ENCODE measurements at places on chromosomes 16 and 17. TPM values are rescaled to one million over a fixed set of nuclear protein-coding genes. Genes with fewer than 3 reads are reported as not detected.

- peak overlapping the region; percentile 67 for H3K27ac ChIP-seq
- H3K36me3 ChIP-seq = no peaks in the 10 kb centered on the region
- H3K27me3 ChIP-seq = peaks cover 18% of the 10 kb centered on the region
- H3K4me1 ChIP-seq = no peaks in the 10 kb centered on the region
- H3K4me3 ChIP-seq = peak overlapping the region; percentile 70
These were observed 1.0 kb downstream of the MYO15B start for GRCh38 chr17:75588596-75589011.

The CCL16 gene
- not detected for total RNA-seq

- peak; percentile 43 for DNase-seq
- no peak overlapping the region for H3K27ac ChIP-seq
- no peak overlapping the region for H3K4me3 ChIP-seq
- H3K36me3 ChIP-seq = no peaks in the 10 kb centered on the region
- no peaks in the 10 kb centered on the region for H3K27me3 ChIP-seq
These were observed 282.2 kb downstream of the MAF start for GRCh38 chr16:79318143-79318899.

GRCh38 chr17:65629234-65629690 lies 67.8 kb upstream of the AXIN2 start:
- H3K4me3 ChIP-seq = no peak overlapping the region
- H3K27ac ChIP-seq = no peak overlapping the region
- H3K4me1 ChIP-seq = no peaks in the 10 kb centered on the region
- H3K36me3 ChIP-seq = no peaks in the 10 kb centered on the region

DNA sequence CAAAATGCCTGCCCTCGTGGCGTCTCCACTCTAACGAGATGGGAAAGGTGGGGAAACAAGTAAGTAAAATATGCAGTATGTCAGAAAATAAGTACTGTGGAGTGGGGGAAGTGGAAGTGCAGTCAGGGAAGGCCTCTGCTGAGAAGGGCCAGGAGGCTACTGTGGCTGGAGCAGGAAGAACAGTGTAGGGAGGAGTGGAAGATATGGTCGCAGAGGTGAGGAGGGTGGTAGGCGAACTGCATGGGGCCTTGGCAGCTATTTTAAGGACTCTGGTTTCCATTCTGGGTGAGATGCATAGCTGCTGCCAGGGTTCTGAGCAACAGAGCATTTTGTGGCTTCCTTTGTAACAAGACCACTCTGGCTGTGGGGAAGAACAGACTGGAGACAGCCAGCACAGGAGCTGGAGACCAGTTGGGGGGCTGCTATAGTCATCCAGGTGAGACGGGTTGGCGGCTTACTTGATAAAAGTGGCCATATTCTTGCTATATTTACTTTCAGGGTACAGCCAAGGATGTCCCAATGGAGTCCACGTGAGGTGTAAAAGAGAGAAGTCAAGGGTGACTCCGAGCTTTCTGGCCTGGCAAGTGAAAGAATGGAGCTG lies 42.6 kb downstream of the CYTH1 start:
- H3K27me3 ChIP-seq = no peaks in the 10 kb centered on the region
- H3K27ac ChIP-seq = peak overlapping the region; percentile 73
- peaks cover 65% of the 10 kb centered on the region for H3K4me1 ChIP-seq
- DNase-seq = no peak
- H3K4me3 ChIP-seq = no peak overlapping the region
- H3K36me3 ChIP-seq = no peaks in the 10 kb centered on the region

DNA sequence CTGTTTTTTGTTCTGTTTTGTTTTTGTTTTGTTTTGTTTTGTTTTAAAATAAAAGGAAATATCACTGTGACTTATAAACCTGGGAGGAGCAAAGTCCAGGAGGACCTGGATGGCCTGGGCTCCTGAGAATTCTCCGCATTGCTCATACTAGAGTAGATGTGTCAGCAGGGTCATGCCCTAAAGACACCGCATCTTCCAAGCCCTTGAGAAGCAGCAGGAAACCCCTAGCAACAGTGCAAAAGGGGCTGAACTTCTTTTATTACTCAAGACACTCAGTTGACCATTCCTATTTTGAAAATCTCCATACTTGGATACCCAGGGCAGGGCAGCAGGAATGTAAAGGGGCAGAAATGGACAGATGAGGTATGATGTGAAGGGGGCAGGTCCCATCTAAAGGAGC lies 51.8 kb downstream of the SYT17 start:
- H3K27ac ChIP-seq = no peak overlapping the region
- no peak overlapping the region for H3K4me3 ChIP-seq
- no peak for DNase-seq

- no peaks in the 10 kb centered on the region for H3K27me3 ChIP-seq
- H3K4me1 ChIP-seq = no peaks in the 10 kb centered on the region
- no peak overlapping the region for H3K27ac ChIP-seq
- no peak for DNase-seq
These were observed 334.8 kb downstream of the CBLN1 start for GRCh38 chr16:48946686-48947370.

The TBX4 gene
- total RNA-seq = not detected

GRCh38 chr17:7183433-7184090 lies 4.4 kb upstream of the ASGR1 start:
- H3K36me3 ChIP-seq = no peaks in the 10 kb centered on the region
- H3K4me1 ChIP-seq = no peaks in the 10 kb centered on the region
- H3K4me3 ChIP-seq = no peak overlapping the region
- H3K27ac ChIP-seq = no peak overlapping the region
- H3K27me3 ChIP-seq = peaks cover 8% of the 10 kb centered on the region
- DNase-seq = no peak

DNA sequence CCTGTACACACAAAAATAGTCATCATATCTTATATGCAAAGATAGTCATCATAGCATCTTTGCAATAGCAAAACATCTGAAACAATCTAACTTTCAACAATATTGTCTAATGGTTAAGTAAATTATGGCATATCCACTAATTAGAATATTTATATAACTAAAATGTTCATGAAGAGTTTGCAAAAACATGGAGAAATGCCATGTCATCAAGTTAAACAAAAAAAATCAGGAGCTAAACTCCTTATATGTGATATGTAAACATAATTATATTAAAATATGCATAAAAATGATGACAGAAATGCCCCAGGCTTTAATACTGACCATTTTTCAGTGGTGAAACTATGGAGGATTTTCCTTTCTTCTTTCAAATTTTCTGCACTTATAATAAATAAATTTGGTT lies 22.3 kb upstream of the XYLT1 start:
- DNase-seq = no peak
- H3K27ac ChIP-seq = no peak overlapping the region
- H3K4me1 ChIP-seq = no peaks in the 10 kb centered on the region
- H3K27me3 ChIP-seq = no peaks in the 10 kb centered on the region
- H3K36me3 ChIP-seq = no peaks in the 10 kb centered on the region

DNA sequence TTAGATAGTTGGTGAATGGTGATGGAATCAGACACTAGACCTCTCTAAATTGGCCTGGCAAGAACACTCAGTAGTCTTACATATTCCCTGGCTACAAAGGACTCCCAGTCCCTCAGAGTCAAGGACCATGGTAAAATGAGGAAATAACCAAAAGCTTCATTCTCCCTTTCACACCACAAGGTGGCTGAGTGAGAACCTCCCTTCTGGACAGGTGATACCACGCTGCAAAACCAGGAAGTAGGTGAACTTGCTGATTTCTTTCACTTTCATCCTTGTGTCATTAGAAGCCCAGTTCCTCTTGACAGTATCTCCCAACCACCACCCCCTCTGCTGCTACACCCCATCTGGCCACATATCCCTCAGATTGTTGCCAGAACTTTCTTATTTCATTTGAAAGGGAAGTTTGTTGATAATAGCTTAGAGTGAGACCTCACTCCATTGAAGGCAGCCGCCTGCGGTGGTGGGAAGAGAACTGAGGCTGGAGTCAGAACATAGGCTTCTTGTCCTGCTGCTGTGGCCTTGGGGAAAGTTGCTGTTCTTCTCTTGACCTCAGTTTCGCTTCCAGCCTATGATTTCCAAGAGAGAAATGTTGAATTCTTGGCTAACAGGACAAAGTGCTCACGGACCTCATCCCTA lies 290.6 kb upstream of the CCL2 start:
- no peak for DNase-seq
- no peaks in the 10 kb centered on the region for H3K36me3 ChIP-seq
- no peaks in the 10 kb centered on the region for H3K27me3 ChIP-seq
- no peak overlapping the region for H3K27ac ChIP-seq
- H3K4me3 ChIP-seq = no peak overlapping the region

DNA sequence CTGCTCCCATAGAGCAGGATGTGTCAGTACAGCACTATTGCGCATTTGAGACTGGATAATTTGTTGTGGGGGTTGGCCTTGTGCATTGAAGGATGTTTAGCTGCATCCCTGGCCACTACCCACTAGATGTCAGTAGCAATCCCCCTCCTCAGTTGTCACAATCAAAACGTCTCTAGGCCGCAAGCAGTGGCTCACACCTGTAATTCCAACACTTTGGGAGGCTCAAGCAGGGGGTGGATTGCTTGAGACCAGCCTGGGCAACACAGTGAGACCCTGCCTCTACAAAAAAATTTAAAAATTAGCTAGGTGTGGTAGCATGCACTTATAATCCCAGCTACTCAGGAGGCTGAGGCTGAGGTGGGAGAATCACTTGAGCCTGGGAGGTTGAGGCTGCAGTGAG lies 48.4 kb downstream of the CENPV start:
- H3K36me3 ChIP-seq = no peaks in the 10 kb centered on the region
- DNase-seq = no peak
- no peak overlapping the region for H3K4me3 ChIP-seq

- H3K27ac ChIP-seq = no peak overlapping the region
- H3K4me1 ChIP-seq = peaks cover 15% of the 10 kb centered on the region
- H3K4me3 ChIP-seq = no peak overlapping the region
- no peaks in the 10 kb centered on the region for H3K36me3 ChIP-seq
These were observed 3.4 kb downstream of the ACE start for GRCh38 chr17:63480192-63480784.

DNA sequence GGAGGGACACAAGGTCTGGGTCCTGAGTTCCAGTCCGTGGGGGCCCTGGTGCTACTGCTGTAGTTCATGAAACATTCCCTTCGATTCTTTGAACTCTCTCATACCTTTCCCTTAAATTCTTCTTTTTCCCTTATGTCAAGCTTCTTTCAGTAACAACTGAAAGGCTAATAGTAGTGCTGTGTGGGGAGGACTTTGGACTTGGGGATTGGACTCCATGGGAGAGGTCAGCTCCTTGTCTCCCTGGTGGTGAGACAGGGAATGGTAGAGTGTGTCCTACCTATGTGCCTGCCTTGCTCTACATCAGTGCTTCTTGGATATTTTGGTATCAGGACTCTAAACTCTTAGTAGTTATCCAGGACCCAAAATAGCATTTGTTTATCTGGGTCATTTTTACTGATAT lies 628.1 kb downstream of the WWOX start:
- no peak overlapping the region for H3K27ac ChIP-seq
- DNase-seq = no peak
- H3K4me1 ChIP-seq = no peaks in the 10 kb centered on the region
- H3K27me3 ChIP-seq = no peaks in the 10 kb centered on the region

DNA sequence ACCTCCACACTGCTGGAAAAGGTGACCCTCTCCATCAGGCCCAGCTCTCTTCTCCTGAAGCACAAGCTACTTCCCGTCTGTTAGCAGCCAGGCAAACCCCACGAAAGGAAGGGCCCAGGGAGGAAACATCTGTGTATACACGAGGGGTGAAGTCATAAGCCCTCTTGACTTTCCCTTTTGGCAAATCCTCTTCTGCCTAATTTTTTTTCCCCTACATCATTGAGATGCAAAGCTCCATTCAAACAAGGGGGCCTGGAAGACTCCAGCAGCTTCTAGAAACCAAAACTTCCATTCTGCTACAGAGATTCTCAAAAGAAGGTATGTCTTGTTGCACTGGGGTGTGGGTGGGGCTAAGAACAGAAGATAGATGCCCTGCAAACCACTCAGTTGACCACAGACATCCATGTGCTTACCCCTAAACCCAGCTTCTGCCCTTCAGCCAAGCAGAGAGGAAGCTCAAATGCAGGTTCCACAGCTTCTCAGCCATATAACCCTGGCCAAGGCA lies 145.6 kb upstream of the RCVRN start:
- no peaks in the 10 kb centered on the region for H3K4me1 ChIP-seq
- no peak overlapping the region for H3K4me3 ChIP-seq
- DNase-seq = no peak
- no peaks in the 10 kb centered on the region for H3K36me3 ChIP-seq
- no peaks in the 10 kb centered on the region for H3K27me3 ChIP-seq

The NFE2L1 gene
- total RNA-seq = 1,180 TPM

- H3K4me3 ChIP-seq = peak overlapping the region; percentile 87
- no peaks in the 10 kb centered on the region for H3K27me3 ChIP-seq
- no peaks in the 10 kb centered on the region for H3K36me3 ChIP-seq
- peaks cover 87% of the 10 kb centered on the region for H3K4me1 ChIP-seq
- peak overlapping the region; percentile 99 for H3K27ac ChIP-seq
- DNase-seq = no peak
These were observed 1.1 kb downstream of the ZFHX3 start for GRCh38 chr16:73046849-73047214.

GRCh38 chr17:75908201-75908600 lies 3.5 kb upstream of the MRPL38 start:
- DNase-seq = no peak
- no peaks in the 10 kb centered on the region for H3K36me3 ChIP-seq
- no peaks in the 10 kb centered on the region for H3K27me3 ChIP-seq
- H3K4me1 ChIP-seq = peaks cover 9% of the 10 kb centered on the region

- no peak for DNase-seq
- H3K4me1 ChIP-seq = no peaks in the 10 kb centered on the region
- H3K27me3 ChIP-seq = no peaks in the 10 kb centered on the region
- H3K4me3 ChIP-seq = no peak overlapping the region
- H3K27ac ChIP-seq = no peak overlapping the region
These were observed 179.0 kb downstream of the HAPSTR1 start for GRCh38 chr16:9270424-9270823.

DNA sequence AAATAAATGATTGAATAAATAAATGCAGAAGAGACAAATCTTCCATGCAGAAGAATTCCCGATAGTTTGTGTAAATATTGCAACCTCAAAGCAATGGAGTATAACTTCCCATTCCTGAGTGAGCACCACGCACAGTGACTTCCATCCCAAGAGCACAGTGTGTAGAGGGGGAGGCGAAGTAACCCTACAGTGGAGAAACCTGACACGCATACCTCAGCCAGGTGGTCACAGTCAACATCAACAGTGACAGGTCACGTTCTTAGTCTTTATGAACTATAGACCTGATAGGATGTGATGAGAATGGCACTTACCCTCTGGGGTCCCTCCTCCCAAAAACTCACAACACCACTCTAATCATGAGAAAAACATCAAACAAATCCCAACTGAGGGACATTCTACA lies 111.6 kb downstream of the DYNLRB2 start:
- H3K27ac ChIP-seq = no peak overlapping the region
- no peak overlapping the region for H3K4me3 ChIP-seq
- no peaks in the 10 kb centered on the region for H3K27me3 ChIP-seq
- H3K4me1 ChIP-seq = no peaks in the 10 kb centered on the region

- peak; percentile 94 for DNase-seq
- no peaks in the 10 kb centered on the region for H3K27me3 ChIP-seq
- no peak overlapping the region for H3K4me3 ChIP-seq
- peaks cover 63% of the 10 kb centered on the region for H3K4me1 ChIP-seq
- H3K36me3 ChIP-seq = no peaks in the 10 kb centered on the region
These were observed 25.5 kb downstream of the SERPINF1 start for GRCh38 chr17:1787301-1787902.

- H3K4me1 ChIP-seq = no peaks in the 10 kb centered on the region
- no peak overlapping the region for H3K27ac ChIP-seq
- H3K36me3 ChIP-seq = no peaks in the 10 kb centered on the region
- no peak for DNase-seq
- H3K27me3 ChIP-seq = no peaks in the 10 kb centered on the region
- H3K4me3 ChIP-seq = no peak overlapping the region
These were observed 13.4 kb downstream of the USP43 start for GRCh38 chr17:9658593-9659211.

GRCh38 chr16:87846705-87847466 lies 22.4 kb downstream of the SLC7A5 start:
- no peaks in the 10 kb centered on the region for H3K36me3 ChIP-seq
- H3K4me3 ChIP-seq = no peak overlapping the region
- peak overlapping the region; percentile 64 for H3K27ac ChIP-seq
- DNase-seq = no peak
